ENCODE measurements at places on chromosomes 3 and 15. TPM values are rescaled to one million over a fixed set of nuclear protein-coding genes. Genes with fewer than 3 reads are reported as not detected.

- DNase-seq: no peak
Measured at GRCh38 chr3:156400735-156401134, 154.2 kb downstream of the SSR3 start.

DNA sequence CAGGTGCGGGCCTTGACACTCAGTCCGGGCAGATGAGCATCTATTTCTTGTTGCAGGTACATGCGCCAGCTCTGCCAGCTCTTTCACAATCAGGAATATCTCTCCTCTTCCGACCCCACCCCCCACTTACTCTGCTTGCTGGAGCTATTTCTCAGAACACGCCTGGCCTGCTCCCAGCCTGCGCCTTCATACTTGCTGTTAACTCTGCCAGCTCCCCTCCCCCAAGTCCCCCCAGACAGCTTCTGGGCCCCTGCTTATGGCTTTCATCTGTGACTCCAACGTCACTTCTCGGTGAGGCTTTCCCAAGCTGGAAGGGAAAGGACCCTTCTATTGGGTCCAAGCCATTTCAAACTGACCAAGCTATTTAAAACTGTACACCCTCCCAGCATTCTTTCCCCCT is 15.2 kb downstream of the MAGEF1 start:
- DNase-seq: no peak

The OR4F6 gene
- not detected for total RNA-seq

The PP2D1 gene
- total RNA-seq: not detected

Measured in dermis microvascular lymphatic vessel endothelial cell (primary cell).